ENCODE measurements at places on chromosomes 7 and 10.
A peak's percentile ranks its signal among the peaks of the same experiment; 100 is the strongest.

DNA sequence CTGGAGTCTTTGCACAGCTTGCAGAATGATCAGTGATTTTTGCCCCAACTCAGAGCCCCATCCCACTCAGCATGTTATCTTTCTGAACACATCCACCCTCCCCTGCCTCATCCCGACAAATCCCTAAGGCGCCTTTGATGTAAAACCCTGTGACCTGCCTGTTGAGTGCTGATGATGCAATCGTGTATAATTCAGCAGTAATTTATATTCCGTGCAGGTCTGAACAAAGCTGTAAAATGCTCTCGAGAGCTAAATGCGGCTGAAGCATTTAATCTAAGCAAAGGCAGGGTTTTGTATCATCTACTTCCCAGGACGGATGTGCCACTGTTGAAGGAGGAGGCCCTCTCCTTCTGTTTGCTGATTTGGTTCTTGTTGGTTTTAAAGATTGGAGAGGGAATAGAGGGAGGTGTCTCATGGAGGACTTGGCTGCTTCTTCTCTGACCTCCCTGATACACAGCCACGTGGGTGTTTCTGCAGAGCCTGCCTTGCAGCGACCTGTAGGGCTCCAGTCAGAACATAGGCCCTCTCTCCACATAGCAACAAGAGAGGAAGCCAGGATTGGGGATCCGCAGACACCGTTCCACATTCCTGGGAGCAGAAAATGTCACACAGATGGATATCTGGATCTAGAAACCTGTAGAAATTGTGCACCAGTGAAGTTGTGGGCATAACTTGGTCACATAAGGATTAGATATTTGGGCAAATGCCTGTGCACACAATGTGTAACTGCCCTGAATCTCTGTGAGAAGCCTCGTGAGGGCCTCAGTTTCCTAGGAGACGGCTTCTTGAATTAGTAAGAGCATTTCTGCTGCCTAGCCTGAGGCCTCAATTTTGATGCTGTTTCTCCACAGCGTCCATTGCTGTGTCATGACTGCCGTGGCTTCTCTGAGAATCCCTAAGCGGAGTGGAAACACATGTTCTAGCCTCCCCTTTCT is 90.2 kb upstream of the AGK start:
- DNase-seq, result no peak

DNA sequence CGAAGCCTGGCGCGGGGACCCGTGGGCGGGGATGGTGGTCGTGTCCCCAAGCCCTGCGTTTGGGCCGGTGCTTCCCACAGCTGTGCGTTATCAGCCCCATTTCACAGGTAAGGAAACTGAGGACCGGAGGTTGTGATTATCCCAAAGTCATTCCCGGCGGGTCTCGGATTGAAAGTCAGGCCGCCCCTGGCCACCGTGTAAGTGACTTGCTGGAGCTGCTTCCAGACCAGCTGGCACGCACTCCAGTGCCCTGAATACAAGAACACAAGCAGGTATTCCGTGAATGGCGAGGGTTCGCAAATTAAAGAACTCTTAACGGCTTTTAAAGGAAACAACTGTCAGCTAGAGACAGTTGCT is 675 bp upstream of the ATE1 start:
- peak; percentile 42 for DNase-seq

GRCh38 chr7:107972075-107972482 is 30.9 kb downstream of the LAMB1 start:
- peak; percentile 97 for DNase-seq

- no peak for DNase-seq
Observed at GRCh38 chr7:93985101-93985500, 19.1 kb downstream of the BET1 start.

DNA sequence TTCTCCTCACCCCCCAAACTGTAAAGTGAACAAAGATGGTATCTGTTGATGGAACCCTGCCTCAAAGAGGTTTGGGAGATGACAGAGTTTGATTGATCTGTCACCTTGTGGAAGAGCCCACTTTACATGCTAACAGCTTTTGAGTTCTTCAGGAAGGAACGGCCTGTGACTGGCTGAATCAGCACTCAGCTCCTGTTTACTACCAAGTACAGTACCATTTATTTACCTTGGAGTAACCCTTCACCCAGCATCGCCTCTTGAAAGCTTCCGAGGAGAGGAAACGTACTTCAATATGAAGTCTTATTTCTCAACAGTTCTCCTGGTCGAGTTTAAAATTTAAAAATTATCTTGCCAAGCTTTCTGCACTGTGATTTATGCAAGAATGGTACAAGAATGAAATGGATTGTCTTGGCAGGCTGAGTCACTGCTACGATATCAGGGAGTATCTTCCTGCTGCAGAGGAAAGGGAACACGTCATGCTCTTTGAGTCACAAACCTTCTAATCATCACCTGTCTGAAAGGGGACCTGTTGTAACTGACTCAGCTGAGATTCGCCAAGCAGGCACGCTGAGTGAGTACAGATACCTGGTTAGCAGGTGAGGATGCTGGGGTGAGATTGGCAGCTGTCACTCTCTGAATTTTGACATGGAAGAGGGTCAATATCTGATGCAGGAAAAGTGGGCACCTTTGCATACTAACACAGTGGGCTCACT is 30.1 kb downstream of the KLF6 start:
- DNase-seq, result peak; percentile 97

- DNase-seq, result no peak
Observed at GRCh38 chr7:75813781-75814236, at the start of gene CCL24. TSS of gene CCL24 (minus strand) at chr7:75813806. CDS start at chr7:75813715, 91 bp downstream.

DNA sequence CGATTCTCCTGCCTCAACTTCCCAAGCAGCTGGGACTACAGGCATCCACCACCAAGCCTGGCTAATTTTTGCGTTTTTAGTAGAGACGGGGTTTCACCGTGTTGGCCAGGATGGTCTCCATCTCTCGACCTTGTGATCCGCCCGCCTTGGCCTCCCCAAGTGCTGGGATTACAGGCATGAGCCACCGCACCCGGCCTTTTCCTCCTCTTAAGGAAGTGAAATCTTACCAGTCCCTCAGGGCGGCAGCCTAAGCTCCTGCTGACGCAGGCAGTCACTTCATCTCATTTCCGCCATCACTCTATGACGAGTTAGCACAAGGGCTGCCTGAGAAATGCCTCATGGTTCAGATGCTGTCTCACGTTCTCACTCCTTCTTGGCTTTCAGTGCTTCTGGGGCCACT is 246.0 kb upstream of the SHH start:
- DNase-seq, result no peak

DNA sequence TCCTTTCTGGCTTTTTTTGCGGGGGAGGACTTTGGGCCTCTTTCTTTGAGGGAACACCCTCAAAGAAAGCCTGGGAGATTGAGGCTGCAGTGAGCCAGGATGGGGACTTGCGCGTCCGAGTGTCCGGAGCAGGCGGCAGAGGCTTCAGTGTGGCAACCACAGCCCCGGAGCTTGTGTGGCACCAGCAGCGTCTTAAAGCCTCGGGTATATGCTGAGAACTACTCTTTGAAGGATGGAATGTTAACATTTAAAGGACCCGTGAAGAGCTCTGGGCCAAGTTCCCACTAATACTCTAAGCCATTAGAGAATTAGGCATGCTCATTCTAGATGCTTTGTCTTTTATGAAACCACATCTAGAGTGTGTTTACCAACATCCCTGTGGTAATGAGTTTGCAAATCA is 168.2 kb downstream of the SEPTIN7 start:
- DNase-seq, result no peak

DNA sequence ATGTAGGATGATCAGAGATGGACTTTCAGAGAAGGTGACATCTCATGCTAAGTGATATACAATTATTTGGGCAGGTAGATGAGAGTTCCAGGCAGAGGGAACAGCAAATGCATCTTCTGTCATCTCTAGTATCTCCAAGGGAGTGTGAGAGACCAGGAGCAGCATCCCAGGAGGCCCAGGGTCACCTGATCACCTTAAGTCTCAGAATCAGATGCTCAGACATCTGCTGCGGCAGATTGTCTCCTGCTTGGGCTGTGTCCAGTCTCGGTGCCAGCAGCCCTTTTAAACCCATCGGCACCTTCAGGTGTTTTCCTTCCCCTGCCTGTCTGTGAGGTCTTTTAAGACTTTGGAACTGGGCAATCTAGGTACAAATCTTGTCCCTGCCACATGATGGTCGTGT is 690.6 kb downstream of the LRMDA start:
- DNase-seq, result no peak

DNA sequence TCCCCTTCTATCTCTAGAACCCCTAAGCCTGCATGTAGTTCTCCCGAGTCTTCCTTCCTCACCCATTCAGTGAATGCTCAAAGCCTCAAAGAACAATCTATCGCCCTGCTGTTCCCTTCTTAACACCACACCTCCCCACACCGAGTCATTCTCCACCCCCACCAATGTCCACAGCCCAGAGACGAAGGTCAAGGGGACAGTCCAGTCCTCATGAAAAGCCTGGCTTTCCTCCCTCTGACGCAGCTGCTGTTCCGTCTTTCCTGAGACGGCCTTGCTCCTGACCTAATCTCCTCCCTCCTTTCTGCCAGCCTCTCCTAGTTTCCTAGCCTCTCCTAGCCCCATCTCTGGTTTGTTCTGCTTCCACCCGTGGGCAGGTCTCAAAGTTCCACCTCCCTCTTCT is 9.2 kb downstream of the MOSPD3 start:
- no peak for DNase-seq

GRCh38 chr10:113458451-113458850 is 94.4 kb upstream of the HABP2 start:
- no peak for DNase-seq

DNA sequence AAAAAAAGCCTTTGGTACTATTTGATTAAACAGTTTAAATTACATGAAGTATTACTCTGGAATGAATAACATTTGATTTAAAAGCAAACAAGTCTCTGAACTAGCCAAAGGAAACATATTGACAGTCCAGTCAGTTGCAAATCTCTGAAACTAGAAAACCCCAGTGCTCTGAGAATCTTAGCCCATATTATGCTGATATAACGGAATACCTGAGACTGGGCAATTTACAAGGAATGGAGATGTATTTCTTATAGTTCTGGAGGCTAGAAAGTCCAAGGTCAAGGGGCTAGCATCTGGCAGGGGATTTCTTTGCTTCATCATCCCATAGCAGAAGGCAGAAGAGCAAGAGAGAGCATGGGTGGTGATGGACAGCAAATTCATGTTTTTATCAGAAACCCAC is 21.7 kb upstream of the FKBP9 start:
- no peak for DNase-seq
